ENCODE measurements at places on chromosomes 7 and 10.

- DNase-seq: no peak
Observed at GRCh38 chr7:138278601-138279000, 181.5 kb upstream of the TRIM24 start.

DNA sequence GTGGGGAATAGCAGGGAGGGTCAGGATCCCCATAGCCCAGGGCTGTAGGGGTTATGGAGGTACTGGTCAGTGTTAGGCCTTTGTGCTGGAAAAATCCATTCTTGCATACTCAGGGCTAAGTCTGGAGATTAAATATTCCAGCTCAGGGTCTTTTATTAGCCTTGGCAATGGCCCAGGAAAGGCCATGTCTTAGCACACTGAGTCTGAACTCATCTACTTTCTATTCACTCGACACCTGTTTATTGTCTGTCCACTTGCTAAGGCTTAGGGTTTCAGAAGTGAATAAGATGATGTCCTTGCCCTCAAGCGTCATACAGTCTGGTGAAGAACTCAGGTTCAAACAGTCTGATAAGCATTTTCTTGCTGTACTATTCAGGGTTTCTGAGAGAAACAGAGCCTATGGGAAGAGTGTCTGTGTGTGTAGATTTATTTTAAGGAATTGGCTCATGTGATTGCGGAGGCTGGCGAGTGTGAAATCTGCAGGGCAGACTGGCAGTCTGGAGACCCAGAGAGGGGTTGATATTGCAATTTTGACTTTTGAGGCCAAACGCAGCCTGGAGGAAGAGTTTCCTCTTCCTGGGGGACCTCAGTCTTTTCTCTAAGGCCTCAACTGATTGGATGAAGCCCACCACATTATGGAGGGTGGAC is 135.8 kb downstream of the RAMP3 start:
- no peak for DNase-seq

GRCh38 chr10:49661140-49661856 is 18.2 kb upstream of the C10orf53 start:
- DNase-seq: no peak

- peak; percentile 91 for DNase-seq
Observed at GRCh38 chr10:44878706-44879530, 32.2 kb upstream of the TMEM72 start.

DNA sequence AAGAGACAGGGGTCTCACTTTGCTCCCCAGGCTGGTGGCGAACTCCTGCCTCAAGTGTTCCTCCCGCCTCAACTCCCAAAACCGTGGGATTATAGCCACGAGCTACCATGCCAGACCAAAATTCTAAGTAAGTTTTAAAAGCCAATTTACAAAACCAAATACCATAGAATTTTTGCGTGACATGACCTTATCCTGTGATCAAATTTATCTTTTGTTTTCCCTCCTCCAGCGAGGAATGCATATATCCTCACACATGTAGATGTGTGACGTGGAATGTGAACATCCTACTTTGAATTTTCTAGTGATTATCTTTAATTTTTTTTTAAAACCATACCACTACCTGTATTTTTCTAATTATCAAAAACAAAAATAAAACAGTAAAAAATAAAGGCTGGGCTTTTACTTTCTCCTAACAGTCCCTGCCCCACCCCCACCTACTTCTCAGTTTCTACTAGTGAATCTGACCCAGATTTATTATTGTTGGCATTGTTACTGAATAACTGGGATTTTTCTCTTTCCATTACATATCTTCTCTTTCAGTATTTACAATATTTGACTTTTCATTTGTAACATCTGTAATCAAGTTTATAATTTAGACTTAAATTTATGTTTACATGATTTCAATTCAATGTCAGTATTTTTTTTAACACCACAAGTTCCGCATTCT is 26.0 kb downstream of the CYTH3 start:
- no peak for DNase-seq

All from suprapubic skin (tissue), 4 donors.